ENCODE measurements at places on chromosomes 11 and 22.

DNA sequence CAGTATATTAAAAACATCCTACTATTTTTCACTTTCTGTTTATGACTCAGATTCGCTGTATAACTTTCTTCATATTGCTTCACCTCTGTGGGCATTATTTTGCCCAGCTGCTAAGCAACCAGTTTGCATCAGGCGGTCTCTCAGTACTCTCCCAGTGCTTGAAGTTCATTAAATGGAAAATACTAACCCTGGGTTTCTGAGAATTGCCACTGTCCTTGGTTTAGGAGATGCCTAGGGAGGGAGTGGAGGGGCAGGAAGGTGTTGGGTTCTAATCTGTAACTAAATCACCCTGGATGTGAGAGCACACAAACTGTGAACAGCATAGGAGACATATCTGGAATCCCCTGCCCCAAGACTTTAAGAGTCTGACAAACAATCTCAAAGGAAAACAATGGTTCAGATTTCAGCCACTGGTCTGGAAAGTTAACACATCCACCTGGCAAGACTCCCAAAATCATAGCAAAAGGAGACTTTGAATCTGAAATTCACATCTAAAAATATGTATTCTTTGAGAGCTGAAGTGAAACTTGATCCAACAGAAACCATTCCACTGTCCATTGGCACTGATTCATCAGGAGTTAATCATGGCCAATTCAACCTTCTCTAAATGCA is 540.0 kb downstream of the SOX6 start:
- no peak for DNase-seq

GRCh38 chr11:23078289-23078971 is 218.2 kb upstream of the CCDC179 start:
- no peak for DNase-seq

DNA sequence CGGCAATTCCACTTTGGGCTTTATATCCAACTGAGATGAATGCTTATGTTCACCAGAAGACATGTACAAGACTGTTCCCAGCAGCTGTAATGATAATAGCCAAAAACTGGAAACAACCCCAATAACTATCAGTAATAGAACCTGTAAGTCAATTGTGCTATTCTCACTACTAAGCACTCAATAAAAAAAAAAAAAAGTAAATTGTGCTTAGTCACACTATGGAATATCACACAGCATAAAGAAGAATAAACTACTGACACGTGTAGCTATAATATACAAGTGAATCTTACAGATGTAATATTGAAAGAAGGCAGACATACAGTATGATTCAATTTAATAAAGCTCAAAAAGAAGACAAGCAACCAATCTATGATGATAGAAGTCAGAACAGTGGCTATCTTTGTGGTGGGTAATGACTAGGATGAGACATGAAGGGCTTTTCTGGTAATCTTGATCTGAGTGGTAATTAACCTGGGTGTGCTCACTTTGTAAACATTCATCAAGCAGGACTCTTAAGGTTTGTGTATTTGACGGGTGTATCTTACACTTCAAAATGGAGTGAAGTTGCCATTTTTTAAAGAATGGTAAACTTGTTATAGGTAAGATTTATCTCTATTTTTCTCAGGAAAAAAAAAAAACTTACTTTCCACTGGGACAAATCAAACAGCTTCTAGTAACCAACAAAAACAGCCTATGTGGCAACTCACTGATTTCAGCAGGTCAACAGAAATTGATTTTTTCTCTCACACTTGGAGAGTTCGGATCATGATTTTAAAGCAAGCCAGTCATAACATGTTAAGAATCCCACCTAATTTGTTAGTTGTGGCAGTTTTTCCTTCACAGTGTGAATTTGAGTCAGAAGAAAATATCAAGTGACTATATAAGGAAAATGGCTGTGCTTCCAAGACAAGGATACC is 84.2 kb downstream of the CCDC83 start:
- DNase-seq = no peak

DNA sequence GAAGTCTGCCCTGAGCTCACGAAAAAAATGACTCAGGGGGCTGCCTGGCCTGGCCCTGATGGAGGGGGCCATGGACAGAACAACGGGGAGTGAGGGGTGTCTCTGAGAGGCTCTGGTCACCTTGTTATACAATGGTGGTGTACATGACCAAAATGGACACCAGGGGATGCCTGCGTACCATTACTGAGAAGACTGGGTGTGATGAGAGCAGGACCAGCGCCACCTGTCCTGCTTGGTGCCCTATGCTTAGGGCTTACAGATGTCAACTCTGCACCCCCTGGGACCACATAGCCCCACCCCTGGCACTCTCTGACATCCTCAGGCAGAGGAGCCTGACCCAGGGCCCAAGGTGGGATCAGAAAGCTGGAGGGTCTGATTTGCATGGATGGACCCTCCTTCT is 104.8 kb downstream of the ZNF280B start:
- DNase-seq = no peak

DNA sequence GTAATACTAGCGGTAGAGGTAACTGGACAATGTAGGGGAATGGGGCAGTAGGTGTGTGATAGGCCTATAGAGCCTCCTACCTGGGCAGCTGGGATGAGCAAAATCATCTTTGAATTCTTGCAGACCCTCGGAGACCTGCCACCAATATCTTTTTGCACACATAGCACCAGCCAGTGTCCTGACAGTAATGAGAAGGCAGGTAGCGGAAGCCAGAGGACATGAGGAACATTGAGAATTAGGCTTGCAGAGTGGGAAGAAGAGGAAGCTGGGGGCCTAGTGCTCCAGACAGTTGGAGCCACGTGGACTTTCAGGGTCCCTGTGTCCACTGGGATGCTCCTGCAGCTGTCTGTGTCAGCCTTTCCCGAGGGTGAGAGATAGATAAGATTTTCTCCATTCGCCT is 17.2 kb upstream of the SYT13 start:
- DNase-seq = no peak

DNA sequence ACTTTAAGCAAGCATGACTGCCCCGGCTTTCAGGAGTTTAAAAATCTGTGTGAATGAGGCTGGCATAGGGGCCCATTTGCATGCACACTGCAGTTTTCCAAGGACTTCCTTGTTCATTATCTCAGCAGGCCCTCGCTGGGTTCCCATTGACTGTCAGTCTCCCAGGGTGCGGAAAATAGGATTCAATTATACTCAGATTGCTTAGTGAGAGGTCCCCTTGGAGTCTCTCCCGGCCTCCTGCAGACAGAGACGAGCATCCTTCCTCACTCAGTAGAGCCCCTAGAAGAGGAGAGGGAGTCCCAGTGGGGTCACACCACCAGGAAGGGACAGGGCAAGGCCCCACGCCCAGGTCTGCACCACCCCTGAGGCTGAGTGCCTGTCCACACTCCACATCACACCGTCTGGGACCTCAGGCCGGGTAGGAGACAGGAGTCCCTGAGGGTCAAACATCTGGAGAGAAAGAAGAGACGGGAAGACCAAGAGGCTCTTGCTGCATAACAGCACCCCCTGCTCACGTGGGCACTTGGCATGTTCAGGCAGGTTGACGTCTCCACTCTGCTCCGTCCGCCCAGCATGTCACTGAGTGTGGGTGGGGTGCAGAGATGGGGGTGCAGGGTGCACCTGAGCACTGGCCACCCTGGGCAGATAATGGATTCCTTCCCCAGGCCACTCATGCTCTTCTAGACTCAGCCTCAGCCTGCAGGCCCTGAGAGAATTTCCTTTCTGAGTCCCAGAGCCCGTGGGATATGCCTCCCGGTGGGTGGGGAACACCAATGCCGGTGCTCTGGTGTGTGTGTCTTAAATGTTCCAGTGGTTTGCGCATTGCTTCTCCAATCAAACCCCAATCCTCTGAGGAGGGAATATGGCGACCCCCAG is 58.8 kb downstream of the MCM5 start:
- DNase-seq = no peak

GRCh38 chr22:41524809-41525449 is 19.3 kb downstream of the POLR3H start:
- peak; percentile 29 for DNase-seq

DNA sequence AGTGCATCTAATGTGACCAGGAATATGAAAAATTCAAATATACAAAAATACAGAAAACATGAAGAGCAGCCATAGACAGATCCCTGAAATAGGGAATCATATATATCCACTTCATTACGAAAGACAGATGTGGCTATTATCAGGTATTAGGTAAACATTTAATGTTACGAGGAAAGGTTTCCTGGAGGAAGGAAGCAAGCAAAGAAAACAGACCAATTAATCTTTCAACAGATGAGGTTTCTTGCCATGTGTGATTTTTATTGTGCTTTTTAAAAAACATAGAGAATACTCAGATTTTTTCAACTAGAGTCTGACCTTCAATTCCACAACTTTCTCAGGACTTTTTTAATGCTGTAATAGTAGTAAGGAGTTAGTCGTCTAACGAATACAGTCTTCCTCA is 24.3 kb upstream of the GAB2 start:
- DNase-seq = no peak

DNA sequence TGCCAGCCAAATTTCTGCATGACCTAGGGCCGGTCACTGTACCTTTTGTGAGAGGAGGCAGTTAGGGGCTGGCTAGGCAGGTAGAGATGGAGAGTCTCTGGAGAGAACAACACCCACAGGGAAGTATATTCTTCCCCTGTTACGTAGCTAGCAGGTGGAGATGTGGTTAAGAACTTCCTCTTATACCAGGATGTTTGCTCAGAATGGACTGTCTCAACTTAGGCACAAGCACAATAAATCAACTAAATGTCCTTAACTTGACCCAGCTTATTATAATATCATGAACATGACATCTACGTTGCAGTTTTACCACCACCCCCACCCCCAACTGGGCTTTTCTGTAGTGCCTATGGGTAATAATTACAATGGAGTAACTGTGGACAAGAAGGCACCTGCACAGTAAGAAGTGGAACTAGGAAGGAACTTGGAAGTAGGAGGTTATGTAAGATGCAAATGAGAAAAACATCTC is 60.7 kb upstream of the MPEG1 start:
- DNase-seq = no peak

GRCh38 chr11:15565880-15566279 is 451.2 kb downstream of the INSC start:
- no peak for DNase-seq

- no peak for DNase-seq
Measured at GRCh38 chr11:2300290-2300935, 1.3 kb downstream of the C11orf21 start.

DNA sequence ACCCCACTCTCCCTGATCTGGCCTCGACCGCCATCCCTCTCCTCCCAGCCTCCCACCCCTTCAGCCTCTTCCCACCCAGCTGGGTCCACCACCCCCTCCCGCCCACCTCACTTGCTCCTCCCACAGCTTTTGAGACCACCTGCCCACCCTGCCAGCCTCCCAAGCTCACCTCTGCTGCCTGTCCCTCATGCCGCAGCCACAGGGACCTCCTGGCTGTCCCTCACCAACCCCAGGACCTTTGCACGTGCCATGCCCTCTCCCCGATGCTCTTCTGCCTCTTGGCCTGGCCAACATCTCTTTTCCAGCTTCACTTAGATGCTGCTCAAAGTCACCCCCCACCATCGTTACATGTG is 6.5 kb downstream of the PNPLA5 start:
- DNase-seq = no peak

DNA sequence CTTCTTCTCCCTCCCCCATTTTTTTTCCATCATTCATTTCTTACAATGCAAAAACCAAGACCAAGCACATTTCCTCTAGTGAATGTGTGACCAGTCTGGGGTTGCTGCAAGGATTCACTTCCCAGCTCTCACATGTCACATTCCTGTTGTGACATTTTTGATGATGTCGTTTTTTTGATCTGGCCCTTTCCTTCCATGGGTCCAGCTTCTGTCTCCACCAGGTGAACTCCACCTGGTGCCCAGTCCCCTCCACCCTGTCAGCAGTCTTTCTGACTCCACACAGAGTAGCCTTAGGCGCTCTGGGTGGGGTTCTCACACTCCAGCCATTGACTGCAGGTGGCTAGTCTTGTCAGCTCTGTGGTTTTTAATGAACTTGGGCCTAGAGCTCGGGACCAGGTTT is 15.6 kb downstream of the PANX1 start:
- no peak for DNase-seq

- DNase-seq = no peak
Measured at GRCh38 chr22:31272522-31273446, 19.5 kb downstream of the PIK3IP1 start.

- no peak for DNase-seq
Measured at GRCh38 chr11:121024989-121025388, 1.1 kb downstream of the TBCEL start.

- no peak for DNase-seq
Measured at GRCh38 chr11:8803973-8804372, 107.0 kb upstream of the AKIP1 start.

- no peak for DNase-seq
Measured at GRCh38 chr11:3130269-3131071, 34.6 kb downstream of the OSBPL5 start.

GRCh38 chr22:49971232-49972162 is 10.9 kb downstream of the PIM3 start:
- DNase-seq = no peak

- DNase-seq = no peak
Measured at GRCh38 chr11:112734207-112734606, 227.0 kb upstream of the NCAM1 start.

- DNase-seq = no peak
Measured at GRCh38 chr11:19929147-19929546, 216.5 kb downstream of the NAV2 start.

- DNase-seq = no peak
Measured at GRCh38 chr11:26331911-26332571, at the start of gene ANO3. ANO3 (plus strand) TSS chr11:26332130; CDS start chr11:26332276, 146 bp downstream.

GRCh38 chr11:127675581-127675980 is 675.0 kb upstream of the KIRREL3 start:
- DNase-seq = no peak

- DNase-seq = no peak
Measured at GRCh38 chr22:46744581-46744980, 6.5 kb upstream of the CERK start.

DNA sequence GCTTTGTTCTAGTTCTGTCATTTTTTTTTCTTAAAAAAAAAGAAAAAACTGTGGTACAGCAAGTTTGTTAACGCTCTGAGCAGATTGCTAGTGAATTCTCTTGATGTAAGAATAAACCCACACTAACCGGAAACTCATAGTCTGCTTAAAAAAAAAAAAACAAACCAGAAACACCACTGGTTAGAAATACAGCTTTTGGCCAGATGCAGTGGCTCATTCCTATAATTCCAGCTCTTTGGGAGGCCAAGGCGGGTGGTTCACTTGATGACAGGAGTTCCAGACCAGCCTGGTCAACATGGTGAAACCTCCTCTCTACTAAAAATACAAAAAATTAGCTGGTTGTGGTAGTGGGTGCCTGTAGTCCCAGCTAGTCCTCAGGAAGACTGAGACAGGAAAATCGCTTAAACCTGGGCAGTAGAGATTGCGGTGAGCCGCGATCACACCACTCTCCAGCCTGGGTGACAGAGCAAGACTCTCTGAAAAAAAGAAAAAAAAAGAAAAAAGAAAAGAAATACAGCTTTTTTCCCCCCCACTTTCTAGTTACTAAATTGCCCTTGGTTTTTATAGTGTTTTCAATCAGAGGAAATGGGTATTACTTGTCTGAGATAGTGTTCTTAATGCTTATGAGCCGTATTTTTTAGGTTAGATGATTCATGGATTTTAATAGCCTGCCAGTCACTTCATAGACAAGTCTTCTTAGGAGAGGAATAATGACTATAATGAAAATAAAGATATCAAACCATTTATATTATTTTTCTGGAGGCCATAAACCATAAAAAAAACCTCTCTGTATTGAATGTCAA is 222.8 kb downstream of the DDX10 start:
- DNase-seq = no peak

All from T-helper 17 cell (primary cell).